ENCODE measurements at places on chromosomes 16 and 17.
A peak's percentile ranks its signal among the peaks of the same experiment; 100 is the strongest.

GRCh38 chr17:5047446-5047845, 12.2 kb upstream of the SLC52A1 start:
- DNase-seq: no peak

- no peak for DNase-seq
These were observed 622 bp upstream of the KRT28 start for GRCh38 chr17:40800381-40800780.

DNA sequence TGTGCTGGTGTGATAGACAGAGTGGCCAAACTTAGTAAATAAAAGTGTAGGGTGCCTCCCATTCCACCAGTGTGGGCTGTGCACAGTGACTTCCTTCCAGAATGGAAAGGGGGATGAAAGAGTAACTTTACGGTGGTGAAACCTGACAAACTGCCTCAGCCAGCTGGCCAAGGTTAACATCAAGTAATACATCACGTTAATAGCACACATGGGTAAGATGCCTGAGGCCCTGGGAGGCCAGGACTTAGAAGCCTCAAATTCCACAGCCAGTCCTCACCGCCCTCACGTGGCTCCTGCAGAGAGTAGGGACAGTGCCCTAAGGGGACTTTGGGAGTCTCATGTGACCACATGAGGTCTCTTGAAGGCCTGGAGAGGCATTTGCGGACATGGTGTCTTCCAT, 14.1 kb downstream of the RMI2 start:
- no peak for DNase-seq

DNA sequence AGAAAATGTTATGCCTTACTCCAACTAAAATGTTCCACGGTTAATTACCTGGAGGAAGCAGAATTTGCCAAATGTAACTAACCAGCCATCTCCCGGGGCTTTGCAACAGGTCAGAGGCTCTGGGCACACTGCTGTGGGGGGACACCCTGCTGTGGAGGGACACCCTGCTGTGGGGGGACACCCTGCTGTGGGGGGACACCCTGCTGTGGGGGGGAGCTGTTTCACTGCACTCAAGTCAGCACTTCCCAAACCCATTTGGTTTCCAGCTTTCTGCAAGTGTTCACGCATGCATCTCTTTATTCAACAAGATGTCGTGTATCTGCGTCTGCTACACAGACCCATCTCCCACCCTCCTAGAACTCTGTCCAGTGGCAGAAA, 239.5 kb downstream of the C16orf95 start:
- no peak for DNase-seq

DNA sequence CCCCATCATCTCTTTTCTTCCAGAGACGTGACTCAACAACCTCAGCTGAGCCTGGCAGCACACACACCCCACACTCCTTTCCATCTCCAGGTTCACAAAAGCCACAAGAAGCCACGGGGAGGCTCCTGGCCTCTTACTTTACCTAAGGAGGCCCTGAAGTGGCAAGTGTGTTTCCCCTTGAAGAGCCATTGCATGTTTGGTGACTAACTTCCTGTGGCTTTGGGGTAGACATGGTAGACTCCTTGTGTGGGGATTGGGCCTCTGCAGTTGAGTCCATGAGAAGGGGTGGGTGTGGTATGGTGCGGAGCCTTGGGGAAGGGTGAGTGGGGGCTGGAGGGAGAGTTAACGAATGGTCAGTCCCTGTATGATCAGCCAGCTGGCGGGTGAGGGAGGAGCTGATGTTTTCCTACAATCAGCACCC, 24.2 kb downstream of the SAP30BP start:
- peak; percentile 62 for DNase-seq

DNA sequence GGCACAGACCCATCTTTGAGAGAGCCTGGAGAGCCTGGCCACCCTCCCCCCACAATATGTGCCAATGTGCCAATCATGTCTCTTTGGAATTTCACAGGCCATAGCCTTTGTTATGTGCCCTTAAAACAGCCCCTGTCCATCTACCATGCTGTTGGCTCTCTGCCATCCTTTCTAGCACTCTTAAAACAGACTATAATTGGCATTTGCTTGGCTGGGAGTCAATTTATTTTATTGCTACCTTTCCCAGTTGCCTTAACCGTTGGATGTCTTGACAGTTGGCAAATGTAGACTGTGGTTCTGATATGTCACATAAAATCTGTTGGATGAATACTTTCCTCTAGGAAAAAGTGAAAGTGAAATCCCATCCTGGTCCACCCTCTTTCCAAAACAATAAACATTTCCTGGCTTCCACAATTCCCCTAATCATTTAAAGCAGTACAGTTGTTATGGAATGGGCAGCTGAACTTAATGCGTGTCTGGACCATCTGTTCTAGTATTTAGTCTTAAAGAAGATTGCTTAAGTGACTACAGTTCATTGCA, 394.0 kb downstream of the KCNJ2 start:
- DNase-seq: no peak

DNA sequence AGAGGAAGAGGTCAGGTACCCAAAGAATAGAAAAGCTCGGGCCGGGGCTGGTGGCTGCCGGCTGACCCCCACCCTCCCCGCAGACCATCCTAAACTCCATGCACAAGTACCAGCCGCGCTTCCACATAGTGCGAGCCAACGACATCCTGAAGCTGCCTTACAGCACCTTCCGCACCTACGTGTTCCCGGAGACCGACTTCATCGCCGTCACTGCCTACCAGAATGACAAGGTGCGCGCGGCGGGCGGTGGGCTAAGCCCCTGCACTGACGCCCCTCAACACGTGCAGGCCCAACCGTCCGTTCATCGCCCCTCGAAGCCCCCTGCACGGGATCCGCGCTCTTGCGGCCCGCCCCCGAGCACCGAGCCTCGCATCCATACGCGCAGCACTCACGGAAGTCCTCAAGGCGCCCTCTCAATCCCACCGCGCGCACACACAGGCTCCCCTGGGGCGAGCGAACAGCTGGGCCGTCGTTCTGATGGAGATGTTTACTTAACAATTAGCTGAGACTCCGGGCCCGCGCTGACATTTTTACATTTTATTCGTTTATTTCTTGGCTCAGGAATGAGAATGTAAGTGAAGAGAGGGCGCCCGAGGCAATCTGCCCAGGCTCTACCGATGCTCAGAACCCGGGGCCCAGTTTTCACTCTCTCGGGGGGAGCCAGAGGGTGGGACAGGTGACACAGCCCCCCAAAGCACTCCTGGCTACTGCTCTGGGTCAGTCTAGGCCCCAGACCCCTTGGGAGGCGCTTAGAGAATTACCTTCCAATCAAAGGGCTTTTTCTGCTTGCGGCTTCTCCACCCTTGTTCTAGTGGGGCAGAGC, 3.5 kb downstream of the TBX2 start:
- DNase-seq: no peak

DNA sequence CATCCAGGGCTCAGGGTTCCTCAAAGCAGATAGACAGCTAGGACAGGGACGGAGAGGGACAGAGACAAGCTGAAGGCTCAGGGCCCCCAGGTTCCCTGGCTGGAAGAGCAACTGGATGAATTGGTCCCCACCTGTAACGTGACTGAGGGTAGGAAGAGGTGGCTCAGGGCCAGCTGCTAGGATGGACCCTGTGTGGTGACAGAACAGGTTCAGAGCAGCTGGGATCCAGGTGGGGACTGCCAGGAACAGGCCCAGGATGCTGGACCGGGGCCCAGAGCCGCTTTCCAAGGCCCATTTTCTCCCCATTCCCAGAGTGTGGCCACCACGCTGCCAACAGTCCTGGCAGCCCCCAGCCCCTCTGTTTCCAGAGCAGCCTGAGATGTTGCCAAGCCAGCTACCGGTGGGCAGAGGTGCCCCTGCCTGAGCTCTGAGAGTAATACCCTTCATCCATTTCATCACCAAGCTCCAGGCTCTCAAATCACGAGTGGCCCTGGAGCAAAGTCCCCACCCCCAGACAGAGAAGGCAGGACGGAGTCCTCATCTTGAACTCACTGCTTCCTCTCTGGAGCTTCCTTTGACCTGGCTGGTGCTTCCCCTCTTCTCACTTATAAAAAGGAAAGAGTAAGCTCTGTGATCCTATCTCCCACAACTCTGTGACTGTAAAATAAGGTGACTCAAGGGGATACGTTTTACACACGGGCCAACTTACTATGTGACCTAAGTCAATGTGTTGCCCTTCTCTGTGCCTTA, 79.6 kb downstream of the TMEM132E start:
- no peak for DNase-seq

GRCh38 chr16:28931801-28932225, at the start of gene CD19:
Gene CD19 (plus strand): TSS chr16:28931971. CDS start chr16:28932001, 30 bp downstream.
- DNase-seq: no peak

- DNase-seq: peak; percentile 37
These were observed 576 bp downstream of the EPOP start for GRCh38 chr17:38674014-38674748.

- no peak for DNase-seq
These were observed 312.6 kb upstream of the TBX2 start for GRCh38 chr17:61087024-61087423.

GRCh38 chr17:34709158-34709754, 129.9 kb downstream of the TMEM132E start:
- no peak for DNase-seq

DNA sequence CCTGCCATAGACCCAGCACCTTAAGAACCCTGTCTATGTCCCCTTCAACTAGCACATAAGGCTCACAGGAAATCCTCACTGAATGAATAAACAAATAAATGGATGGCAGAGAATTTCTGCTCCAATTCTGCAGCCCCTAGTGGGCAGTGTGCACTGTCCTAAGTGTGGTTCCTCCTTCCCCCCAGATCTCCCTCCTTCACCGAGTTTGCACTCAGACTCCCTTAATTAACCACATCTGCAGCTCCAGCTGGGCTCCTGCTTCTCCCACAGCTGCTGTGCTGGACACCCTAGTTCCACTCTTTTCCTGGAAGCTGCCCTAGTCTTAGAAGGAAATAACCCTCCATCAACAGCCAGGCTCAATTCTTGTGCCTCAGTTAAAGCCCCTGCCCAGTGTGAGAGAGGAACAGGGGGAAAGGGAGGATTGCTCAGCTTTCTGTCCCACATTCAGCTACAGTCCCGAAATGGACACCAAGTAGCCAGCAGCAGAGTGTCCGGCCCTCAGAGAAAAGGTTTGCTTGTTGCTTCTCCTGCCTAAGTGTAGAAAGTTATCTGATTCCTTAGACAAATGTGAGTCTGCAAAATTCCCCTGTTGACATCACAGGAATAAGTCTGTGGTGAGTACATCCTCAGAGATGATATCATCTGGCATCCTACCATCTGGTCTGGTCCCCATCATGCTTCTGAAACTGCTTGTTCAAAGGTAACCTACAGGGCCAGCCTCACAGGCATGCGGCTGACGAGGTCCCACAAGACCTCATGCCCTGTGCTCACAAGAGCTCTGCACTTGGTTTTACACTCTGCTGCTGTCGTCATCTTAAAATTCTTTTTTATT, 12.3 kb downstream of the LRRC3C start:
- peak; percentile 79 for DNase-seq

GRCh38 chr16:53131363-53132071, 76.7 kb downstream of the CHD9 start:
- peak; percentile 41 for DNase-seq

GRCh38 chr16:3459401-3460090, 16.1 kb downstream of the NAA60 start:
- peak; percentile 55 for DNase-seq

- DNase-seq: peak; percentile 14
These were observed 418.0 kb upstream of the PSMD7 start for GRCh38 chr16:73878611-73879010.

DNA sequence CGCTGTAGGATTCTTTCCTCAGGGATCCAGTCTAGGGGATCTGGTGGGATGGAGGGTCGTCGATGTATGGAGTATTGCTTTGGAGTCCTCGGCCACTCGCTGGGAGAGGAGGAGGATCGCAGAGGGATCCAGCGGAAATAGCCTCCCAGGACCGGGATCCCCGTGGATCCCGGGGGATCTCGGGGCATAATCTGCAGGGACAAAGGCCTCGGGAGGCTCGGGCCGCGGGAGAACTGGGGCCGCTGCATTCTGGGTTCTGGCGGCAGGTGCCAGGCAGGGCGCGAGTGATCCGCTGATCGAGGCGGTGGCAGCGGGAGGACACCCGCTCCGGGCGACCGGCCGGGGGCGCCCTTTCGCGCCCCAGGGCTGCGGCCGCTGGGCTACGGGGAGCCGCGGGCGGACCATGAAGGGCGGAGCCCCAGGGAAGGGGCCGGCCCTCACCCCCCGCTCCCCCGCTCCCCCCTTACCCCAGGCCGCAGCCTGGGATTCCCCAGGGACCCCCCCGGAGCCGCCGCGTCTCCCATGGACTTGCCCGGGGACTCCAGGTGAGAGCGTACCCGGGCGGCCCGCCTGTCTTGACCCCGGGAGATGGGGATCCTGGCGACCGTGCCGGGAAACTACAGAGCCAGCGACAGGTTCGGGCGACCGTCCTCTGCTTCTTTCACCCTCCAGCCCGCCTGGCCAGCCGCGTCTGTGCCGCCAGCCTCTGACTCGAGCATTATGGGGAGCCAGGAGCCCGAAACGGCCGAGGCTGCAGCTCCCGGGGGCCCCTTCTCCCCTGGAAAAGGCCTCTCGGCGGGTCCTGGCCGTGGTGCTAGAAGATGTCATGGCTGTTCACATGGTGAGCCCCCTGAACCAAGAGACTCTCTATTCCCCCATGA, 604 bp downstream of the PRR14 start:
- DNase-seq: peak; percentile 81

DNA sequence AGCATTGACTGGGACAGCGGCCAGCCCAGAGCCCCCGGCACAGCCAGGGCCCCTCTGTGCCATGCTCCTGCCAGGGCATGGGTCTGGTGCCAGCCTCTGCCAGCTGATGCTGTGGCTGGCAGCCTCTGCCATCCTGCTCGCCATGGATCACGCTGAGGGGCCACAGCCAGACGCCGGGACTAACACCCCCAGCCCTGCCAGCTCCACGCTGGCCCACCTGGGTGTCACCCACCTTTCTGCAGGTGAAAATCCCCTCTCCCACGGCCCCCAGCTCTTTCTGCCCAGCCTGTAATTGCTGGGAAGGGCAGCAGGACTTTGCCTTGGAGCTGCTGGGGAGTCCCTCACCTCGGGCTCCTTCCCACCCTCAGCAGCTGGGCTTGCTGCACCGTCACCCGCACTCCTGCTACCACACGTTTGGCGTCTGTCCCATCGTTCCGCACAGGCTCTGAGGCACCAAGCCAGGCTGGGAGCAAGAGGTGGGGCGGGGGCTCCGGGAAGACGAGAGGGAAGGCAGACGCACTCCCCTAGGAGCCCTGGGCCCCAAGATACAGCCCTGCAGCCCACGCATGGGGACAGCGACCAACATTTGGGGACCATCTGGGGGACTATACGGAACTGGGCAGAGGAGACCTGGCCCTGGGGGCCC, 42.0 kb upstream of the ACSF3 start:
- no peak for DNase-seq

- no peak for DNase-seq
These were observed 23.4 kb upstream of the MGAT5B start for GRCh38 chr17:76844846-76845245.

DNA sequence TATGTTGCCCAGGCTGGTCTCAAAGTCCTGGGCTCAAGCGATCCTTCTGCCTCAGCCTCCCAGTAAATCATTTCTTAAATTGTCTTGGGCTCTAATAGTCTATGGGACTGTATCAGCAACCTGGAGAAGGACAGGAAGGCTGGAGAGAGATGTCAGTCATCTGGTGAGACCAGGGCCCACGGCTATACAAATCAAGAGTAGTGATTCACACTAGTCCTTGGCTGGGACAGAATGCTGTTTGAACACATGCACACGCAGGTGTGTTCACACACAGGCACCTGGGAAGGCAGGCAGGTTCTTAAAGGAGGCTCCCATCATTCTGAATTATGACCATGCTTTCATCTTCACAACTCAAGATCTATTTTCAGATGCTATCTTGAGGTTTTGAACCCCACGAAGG, 14.1 kb downstream of the NQO1 start:
- no peak for DNase-seq

- DNase-seq: no peak
These were observed 32.7 kb upstream of the LRRC37A start for GRCh38 chr17:46262271-46262670.

GRCh38 chr17:40023590-40024292, 8.5 kb downstream of the CSF3 start:
- no peak for DNase-seq

- no peak for DNase-seq
These were observed 51.7 kb upstream of the NOL11 start for GRCh38 chr17:67666028-67666427.

Data from activated CD4-positive, alpha-beta T cell treated with anti-CD3 and anti-CD28 coated beads, Interleukin-2, amount 50 U/mL, for 16 hours (primary cell).